Epithelial cell of prostate (primary cell): ENCODE measurements at places on chromosomes 7 and 10.
A peak's percentile ranks its signal among the peaks of the same experiment; 100 is the strongest.

- no peak for DNase-seq
Measured at GRCh38 chr7:35909870-35910357, 109.1 kb downstream of the SEPTIN7 start.

GRCh38 chr10:3959370-3960325 is 174.6 kb upstream of the KLF6 start:
- no peak for DNase-seq

DNA sequence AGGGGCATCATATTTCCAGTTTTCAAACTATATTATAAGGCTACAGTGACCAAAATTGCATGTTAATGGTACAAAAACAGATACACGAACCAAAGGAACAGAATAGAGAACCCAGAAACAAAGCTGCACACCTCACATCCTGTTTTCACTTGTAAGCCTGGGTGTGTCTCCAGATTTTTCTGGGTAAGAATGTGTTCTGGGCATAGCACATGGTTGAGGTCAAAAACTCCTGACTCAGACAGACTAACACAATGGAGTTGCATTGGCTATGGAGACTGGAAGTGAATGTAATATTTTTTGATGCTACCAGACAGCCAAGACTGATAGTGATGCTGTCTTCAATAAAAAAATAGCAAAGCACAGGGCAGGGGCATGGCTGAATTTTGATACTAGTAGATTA is 1175.2 kb downstream of the NXPH1 start:
- DNase-seq: peak; percentile 8

GRCh38 chr7:101659706-101660105 is 30.6 kb upstream of the MYL10 start:
- no peak for DNase-seq

GRCh38 chr7:132557489-132558044 is 18.7 kb downstream of the PLXNA4 start:
- no peak for DNase-seq

GRCh38 chr10:89391907-89392756 is at the start of gene IFIT1:
Gene IFIT1, plus strand, starts transcription at chr10:89392623. Its CDS starts 90 bp downstream, at chr10:89392713.
- DNase-seq: peak; percentile 82
